Breast epithelium (tissue), 4 donors: ENCODE measurements at places on chromosomes 2 and 18.

DNA sequence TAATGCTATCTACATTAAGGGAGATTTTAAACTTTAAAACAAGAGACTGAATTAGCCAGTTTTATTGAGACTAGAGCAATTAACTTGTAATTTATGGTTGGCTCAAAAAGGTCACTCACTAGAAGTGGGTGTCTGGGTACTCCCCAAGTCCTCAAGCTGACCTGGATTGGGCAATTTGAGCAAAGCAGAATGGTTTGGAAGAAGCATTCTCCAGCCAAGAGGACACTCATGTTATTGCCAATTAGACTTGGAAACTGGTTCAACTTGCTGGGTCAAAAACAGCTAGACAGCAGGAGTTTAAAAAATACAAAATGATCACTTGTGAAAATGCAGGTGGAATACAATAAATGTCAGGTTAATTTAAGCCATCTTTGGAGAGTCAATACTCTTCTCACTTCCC is 29.5 kb upstream of the MYO1B start:
- no peak for DNase-seq

DNA sequence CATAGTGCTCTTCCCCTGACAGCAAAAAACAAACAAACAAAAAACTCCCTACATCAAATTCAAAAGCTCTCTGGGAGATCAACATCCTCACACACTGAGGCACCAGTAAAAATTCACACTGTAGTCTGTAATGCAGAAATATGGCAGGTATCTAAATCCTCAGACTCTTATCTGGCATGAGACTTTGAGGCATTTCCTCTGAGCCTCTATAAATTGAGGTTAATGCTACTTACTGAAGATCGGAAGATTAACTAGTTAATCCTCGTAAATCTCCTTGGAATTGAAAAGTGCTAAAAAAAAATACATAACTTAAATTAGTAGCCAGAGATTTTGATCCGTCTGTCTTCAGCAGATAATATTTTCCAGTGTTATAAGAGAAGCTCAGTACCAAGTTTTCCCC is 65.0 kb downstream of the AP1S3 start:
- no peak for DNase-seq

DNA sequence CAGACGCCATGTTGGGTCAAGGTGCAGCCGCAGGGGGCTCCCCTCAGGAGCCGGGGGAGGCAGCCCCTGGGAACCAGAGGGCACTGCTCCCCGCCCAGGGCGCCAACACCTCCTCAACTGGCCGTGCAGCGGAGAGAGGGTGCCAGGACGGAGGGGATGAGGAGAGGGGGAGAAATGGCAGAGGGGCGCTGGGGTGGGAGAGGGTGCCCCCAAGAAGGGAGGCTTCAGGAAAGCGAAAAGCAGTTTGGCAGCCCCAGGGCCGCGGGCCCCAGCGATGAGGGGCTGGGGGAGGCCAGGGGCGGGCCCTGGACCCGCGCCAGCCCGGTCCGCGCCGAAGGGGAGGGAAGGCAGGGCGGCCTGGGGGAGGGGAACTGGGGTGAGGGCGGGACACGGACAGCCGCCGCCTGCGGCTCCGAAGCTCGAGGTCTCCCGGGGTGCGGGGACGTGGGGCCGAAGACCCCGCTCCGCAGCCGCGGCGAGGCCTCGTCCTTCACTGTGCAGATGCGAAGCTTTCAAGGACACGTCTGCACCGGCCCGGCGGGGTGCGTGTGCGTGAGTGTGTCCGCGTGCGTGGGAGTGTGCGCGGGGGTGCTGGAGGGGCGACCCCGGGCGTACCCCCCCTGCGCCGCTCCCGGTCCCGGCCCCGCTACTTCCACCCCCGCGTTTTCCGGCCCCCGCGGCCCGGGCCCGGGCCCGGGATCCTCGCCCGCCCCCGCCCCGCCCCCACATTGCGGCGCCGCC is 1.4 kb downstream of the DNMT3A start:
- DNase-seq, result no peak

DNA sequence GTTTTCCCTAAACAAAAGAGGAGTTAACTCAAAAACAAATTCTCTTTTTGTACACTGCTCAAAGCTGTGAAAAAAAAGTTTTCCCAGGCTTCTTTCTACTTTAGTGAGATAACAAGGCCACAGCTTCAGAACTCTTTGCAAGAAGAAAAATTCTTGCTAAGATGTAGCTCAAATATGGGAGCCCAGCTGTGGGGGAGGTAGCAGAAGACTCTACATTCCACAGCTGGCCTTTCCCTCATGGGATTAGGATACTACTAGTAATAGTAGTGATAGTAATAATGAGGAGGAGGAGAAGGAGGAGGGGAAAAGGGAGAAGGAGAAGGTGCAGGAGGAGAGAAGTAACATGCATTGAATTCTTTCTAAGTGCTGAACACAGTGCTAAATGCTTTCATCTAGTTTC is 19.2 kb upstream of the CERS6 start:
- DNase-seq, result no peak

- no peak for DNase-seq
Observed at GRCh38 chr2:191557841-191558240, 120.1 kb upstream of the NABP1 start.

GRCh38 chr2:209523867-209524266 is 100.0 kb downstream of the MAP2 start:
- no peak for DNase-seq

DNA sequence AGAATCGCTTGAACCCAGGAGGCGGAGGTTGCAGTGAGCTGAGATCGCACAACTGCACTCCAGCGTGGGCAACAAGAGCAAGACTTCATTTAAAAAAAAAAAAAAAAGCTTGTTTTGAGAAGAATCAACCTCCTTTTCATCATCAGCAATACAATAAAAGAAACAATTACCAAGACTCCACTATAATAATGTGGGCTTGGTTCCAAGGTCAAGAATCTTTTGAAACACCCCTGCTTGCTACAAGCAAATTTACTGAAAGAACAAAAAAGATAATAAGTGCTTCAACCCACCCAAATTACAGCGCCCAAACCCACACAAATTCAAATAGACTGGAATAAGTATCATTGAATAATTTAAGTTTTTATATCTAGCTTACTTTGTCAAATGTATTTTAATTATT is 33.6 kb upstream of the MAPRE3 start:
- DNase-seq, result no peak

DNA sequence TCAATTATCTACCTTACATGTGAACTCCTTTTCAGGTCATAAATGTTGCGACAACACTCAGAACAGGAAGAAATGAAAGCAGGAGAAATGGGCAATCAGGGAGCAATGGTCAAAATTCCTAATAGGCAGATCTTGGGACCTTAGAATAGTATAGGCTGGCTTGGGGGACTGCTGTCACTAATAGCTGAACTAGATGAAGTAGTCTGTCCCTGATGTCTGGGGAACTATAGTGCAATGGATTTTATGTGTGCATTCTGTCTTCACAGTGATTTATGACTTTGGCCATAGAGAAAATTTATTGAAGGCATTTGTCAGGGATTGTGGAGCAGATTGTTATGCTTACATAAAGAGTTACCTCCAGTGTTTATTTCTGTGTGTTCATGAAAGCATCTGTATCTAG is 6.1 kb upstream of the DPP10 start:
- no peak for DNase-seq

DNA sequence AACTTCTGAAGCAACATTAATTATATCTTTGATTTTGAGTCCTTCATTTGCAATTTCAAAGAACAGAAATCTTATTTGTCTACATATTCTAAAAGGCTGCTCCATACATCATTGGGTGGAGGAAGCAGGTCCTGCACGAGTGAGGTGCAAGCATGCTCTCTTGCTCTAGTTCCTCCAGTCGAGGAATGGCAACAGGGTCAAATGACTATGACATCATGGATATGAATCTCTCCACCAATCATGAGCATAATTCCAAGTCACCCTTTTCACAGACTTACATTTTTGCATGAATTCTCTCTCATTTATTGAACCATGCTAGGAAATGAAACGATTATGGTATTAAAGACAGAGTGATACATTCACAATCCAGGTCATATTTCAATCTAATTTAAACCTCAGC is 608.8 kb upstream of the SOX11 start:
- DNase-seq, result no peak

DNA sequence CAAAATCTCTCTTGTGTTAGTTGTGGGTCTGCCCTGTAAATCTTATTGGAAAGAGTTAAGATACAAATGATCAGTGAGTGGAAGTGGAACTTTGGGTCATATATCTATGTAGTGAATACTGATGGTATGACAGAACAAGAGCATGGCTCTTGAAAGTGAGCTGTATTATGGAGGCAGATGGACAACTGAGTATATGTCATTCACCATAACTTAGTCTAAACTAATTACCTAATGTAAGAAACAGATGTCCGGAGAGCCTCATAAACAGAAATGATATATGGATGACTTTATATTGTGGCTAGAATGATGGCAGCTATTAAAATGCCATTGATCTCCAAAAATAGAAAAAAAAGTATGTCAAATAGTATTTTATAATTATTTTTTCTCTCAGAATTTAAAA is 72.4 kb downstream of the FASTKD2 start:
- DNase-seq, result no peak

DNA sequence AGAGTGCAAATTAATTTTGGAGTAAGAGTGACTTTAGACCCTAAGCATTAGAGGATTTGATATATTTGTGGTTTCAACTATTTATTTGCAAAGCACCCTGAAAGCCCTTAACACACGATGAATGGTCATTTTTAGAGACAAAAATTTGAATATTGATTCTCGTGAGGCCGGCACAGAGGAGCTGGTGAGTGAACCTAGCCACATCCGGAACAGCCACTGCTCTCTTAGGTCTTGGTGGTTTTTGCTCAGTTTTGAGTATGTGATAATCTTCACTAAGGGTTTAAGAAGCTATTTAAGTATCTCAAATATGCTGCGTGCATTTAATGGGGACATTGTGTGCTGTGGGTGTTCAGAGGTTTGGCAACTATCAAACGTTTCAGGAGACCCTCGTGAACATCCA is 204.8 kb downstream of the TSN start:
- DNase-seq, result no peak

DNA sequence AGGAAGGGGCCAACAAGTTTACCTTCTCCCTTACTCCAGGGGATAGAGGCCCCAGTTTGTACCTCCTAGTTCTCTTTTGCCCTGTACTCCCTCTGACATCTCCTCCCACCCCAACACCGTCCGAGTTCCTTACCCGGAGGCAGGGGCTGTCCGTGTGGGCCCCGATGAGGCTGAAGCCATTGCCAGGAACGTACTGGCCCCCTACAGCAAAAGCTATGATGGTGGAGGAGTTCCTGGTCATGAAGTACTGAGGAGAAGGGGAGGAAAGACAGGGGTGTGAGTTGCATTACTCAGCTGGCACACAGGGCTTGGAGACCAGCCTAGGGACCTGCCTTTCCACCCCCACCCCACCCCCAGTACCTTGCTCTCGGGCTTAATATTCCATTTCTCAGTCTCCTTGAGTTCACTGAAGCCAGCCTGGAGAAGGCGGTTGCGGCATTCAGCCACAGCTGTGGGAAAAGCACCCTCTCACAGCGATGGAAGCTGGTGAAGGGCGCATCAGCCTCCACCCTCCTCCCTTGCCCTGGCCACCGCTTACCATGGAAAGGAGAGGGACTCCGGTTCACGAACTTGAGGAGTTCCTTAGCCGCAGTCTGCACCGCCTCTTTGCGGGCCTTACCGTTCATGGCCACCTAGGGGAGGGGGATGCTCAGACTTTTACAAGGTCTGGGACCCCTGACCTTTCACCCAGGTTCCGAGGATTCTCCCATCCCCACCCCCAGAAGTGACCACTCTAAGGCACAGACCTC is 1.0 kb downstream of the DNPEP start:
- no peak for DNase-seq

- no peak for DNase-seq
Observed at GRCh38 chr2:6080932-6081753, 389.0 kb downstream of the SOX11 start.

DNA sequence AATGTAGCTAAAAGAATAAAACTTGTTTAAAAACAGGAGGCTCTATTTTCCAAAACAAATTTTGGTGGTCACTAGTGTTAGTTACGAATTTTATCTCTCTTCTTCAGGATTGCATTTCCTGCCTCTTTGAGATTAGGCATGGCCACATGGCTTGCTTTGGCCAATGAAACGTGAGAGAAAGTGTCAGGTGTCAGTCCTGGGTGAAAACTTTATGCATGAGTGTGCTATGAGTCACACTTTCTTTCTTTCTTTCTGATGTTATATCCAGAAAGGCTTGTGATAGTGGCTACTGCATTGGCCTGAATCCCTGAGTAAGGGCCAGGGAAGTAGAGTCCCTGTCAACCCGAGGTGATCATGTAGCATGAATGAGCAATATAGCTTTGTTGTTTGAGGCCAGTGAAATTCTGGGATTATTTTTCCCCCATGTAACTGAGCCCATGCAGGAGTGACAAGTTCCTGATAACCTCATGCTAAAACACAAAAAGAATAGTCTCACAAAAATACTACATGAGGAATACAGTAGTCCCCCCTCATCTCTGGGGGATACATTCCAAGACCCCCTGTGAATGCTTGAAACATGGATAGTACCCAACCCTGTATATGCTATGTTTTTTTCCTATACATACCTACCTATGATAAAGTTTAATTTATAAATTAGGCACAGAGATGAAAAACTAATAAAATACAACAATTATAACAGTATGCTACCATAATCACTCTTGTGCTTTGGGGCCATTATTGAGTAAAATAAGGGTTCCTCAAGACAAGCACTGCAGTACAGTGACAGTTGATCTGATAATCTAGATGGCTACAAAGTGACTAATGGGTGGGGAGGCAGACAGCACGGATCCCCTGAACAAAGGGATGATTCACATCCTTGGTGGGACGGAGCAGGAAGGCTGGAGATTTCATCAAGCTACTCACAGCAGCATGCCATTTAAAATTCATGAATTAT is 109.5 kb downstream of the CDC42EP3 start:
- DNase-seq, result no peak

DNA sequence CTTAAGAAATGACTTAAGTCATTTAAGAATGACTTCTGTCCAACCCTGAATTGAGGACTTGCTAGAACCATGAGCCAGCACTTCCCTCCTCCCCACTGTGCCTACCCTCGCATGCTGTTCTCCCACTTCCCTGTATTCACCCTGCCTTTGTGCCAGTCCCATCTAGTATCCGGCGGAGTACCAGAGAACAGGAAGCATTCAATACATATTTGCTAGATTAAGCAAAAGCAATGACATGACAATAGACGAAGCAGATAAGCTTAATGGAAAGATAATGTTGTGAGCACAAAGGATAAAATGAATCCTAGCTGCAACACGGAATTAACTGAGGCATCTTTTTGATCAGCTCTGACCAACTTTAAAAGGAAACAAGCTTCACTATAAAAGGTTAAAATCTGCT is 328.5 kb downstream of the TDRD15 start:
- no peak for DNase-seq
